Activated T-cell treated with anti-CD3 and anti-CD28 coated beads for 1 hour (primary cell): ENCODE measurements at places on chromosomes 6 and 20.

- no peak for DNase-seq
Measured at GRCh38 chr6:105428342-105428957, 25.6 kb upstream of the PREP start.

DNA sequence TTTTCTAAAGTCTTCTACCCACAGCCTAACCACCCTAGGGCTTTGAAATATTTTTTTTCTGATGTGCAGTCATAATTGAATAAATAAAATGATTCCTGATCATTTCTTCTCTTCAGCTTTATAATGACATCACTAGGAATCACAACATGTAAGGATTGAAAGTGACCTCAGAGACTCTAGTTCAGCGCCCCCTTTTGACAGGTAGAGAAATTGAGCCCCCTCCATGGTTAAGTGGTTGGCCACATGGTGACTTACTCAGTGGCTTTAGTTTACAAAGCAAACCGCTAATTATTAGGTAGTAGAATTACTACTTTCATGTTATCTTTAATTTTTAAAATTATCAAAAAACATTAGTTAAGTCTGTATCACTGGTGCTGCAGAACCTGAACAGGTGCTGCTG is 13.3 kb upstream of the SLC2A12 start:
- no peak for DNase-seq

GRCh38 chr20:43800186-43800585 is 73.4 kb upstream of the GTSF1L start:
- DNase-seq = no peak

DNA sequence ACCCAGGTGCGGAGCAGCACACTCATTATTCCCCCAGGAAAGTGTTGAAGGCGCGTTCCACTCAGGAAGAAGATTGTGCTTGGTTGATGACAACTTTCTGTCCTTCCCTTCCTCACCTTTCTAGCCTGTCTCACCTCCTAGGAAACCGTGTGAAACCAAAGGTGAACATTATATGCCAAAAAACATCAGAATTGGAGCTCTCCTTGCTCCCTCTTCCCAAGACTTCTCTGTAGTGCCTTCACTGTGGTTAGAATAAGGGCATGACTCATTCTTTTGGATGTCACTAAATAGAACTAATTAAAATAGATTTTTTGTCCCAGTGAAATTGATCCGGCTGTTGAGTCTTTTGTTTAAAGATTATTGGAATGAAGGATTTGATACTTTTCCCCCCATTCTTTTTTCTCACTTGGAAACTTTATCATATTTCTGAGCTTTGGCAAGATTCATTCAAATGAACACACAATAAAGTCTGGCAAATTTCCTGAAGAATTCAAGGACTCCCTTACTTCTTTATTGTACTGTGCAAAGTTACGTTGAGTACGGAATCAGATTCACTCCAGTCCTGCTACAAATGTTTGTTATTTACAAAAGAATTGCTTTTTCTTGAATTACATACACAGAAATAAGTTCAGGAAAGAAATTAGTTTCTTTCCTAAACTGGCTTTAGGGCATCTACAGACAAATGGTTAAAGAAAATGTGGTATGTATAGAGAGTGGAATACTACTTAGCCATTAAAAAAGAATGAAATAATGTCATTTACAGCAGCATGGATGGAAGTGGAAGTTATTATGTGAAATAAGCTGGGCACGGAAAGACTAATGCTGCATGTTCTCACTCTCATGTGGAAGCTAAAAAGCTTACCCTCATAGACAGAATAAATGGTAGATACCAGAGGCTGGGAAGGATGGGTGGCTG is 142.8 kb upstream of the AKAP12 start:
- DNase-seq = no peak

DNA sequence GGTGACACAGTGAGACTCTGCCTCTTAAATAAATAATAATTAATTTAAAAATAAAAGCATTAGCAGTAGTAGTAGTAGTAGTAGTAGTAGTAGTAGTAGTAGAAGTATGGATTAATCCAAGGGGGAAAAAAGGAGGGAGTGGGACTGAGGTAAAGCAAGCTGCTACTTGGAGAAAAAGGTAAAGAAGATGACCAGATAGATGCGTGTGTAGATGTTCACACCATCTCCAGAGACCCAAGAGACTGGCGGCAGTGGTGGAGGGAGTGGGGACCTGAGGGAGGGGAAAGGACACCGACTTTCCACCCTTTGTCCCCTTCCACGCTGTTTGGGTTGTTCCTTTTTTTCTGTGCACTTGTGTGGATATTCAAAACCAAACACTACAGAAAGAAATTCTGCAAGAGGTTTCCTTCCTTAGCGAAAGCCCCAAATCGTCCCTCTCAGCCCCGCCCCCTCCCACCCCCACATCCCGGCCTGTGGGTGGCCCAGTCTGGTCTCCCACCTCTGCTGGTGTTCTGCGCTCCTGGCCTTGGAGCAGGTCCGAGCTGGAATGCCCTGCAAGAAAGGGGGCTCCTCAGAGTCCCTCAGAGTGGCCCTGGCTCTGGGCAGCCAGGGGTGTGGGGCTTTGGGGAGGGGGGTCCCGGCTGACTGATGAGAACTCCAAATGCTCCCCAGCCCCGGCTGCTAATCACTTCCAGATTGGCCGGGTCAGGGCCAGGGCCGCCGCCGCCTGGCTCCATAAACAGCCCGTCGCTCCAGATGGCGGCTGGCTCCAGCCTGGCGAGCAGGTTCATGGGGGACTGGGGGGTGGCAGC is 60.2 kb downstream of the UBE2V1 start:
- no peak for DNase-seq

- no peak for DNase-seq
Measured at GRCh38 chr6:167979436-167980139, 17.9 kb upstream of the KIF25 start.

- no peak for DNase-seq
Measured at GRCh38 chr20:15248618-15249395, 911.4 kb upstream of the FLRT3 start.

- DNase-seq = no peak
Measured at GRCh38 chr6:54835176-54835575, 11.4 kb upstream of the FAM83B start.
